ENCODE measurements at places on chromosomes 1 and 21.

GRCh38 chr1:24317956-24318614 lies 1.1 kb upstream of the GRHL3 start:
- no peak overlapping the region for H3K27ac ChIP-seq
- H3K4me1 ChIP-seq: peaks cover 47% of the 10 kb centered on the region
- peaks cover 83% of the 10 kb centered on the region for H3K27me3 ChIP-seq
- no peaks in the 10 kb centered on the region for H3K36me3 ChIP-seq

- no peaks in the 10 kb centered on the region for H3K36me3 ChIP-seq
- no peak overlapping the region for H3K27ac ChIP-seq
- peaks cover 2% of the 10 kb centered on the region for H3K27me3 ChIP-seq
- H3K4me1 ChIP-seq: no peaks in the 10 kb centered on the region
- DNase-seq: no peak
- no peak overlapping the region for H3K4me3 ChIP-seq
Observed at GRCh38 chr1:209238356-209238755, 345.2 kb upstream of the CAMK1G start.

DNA sequence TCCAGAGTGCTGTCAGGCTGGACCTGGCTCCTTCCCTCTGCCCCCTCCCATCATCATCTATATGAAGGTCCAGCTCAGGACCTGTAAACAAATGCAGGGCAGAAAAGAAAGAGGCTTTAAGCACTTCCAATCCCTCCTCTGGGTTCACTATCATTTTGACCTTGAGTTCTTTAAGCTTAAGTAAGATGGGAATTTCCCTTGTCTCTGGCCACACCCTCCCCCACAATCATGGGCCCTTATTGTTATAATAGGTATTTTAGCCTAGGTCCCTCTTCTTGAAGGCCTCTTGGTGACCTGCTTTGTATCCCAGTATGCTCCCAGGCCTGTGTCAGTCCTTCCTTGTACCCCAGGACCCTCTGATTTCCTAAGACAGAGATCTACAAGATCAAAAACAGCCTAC lies 45.1 kb upstream of the EPS15 start:
- no peaks in the 10 kb centered on the region for H3K27me3 ChIP-seq
- H3K4me1 ChIP-seq: peaks cover 4% of the 10 kb centered on the region
- no peak overlapping the region for H3K27ac ChIP-seq
- peaks cover 3% of the 10 kb centered on the region for H3K36me3 ChIP-seq
- DNase-seq: peak; percentile 31
- peak overlapping the region; percentile 41 for H3K4me3 ChIP-seq

DNA sequence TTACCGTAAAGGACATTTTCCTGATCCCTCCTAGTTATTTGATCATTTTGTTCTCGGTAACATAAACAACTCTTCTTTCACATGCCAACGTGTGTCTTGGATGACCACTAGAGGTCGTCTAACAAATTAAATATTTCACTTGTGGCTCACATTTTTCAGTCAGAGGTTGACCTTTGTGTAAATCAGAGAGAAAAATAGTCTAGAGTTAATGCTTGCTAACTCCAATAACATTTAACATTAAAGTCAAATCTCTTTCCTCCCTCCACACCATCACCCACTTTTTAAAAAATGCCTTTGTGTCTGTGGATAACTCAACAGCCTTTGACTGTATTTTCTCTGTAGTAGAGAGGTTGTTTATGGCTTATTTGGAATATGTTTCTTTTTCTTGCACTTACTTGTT lies 220.5 kb upstream of the B3GALT2 start:
- H3K27ac ChIP-seq: no peak overlapping the region
- DNase-seq: no peak
- H3K36me3 ChIP-seq: peaks cover 8% of the 10 kb centered on the region
- H3K4me3 ChIP-seq: no peak overlapping the region
- H3K27me3 ChIP-seq: no peaks in the 10 kb centered on the region

DNA sequence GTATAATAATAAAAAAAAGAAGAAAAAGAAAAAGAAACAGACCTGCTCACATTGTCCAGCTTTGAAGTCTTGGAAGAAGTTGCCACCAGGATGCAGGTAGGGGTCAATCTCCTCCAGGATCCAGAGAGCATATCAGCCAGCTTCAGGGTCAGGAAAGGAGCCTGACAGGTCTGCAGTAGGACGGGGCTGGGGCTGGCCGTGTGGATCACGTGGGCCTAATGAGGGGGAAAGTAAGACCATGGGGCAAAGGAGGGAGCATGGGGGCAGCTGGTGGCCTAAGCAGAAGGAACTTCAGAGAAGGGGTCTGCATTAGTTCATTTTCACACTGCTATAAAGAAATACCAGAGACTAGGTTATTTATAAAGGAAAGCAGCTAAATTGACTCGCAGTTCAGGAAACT lies 19.3 kb upstream of the SMYD3 start:
- H3K36me3 ChIP-seq: peaks cover 3% of the 10 kb centered on the region
- H3K27me3 ChIP-seq: peaks cover 10% of the 10 kb centered on the region

DNA sequence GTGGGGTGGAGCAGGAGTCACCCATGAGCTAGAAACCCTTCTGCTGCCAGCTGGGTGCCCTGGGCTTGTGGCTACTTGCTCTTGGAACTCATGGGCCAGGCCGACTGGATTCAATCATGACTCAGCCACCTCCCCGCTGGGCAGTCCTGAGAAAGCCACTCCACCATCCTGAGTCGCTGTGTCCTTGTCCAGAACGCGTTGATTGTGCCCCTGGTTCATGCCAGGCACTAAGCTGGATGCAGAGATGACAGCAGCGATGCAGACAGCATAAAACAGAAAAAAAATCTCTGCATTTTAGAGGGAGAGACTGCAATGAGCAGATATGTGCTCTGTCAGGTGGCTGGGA lies 10.6 kb downstream of the PADI1 start:
- H3K4me1 ChIP-seq: peaks cover 14% of the 10 kb centered on the region
- H3K4me3 ChIP-seq: no peak overlapping the region
- H3K27ac ChIP-seq: no peak overlapping the region
- H3K36me3 ChIP-seq: no peaks in the 10 kb centered on the region

DNA sequence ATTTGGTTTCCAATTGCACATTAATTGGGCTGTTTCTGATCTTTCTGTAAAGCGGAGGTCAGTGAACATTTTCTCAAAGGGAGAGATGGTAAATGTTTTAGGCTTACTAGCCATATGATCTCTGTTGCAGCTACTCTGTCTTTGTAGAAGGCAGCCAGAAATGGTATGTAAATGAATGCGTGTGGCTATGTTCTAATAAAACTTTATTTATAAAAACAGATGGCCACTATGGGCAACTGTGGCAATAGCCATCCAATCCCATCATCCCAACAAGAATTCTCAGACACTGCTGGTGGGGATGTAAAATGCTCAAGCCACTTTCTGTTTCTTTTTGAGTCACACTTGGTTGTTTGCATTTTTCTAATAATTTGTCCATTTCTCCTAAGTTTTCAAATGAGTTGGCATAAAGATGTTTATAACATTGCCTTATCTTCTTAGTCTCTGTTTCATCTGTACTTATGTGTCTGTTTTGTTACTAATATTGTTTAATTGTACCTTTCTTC lies 448.8 kb upstream of the VAMP3 start:
- no peaks in the 10 kb centered on the region for H3K36me3 ChIP-seq
- H3K27me3 ChIP-seq: no peaks in the 10 kb centered on the region
- H3K4me3 ChIP-seq: no peak overlapping the region
- H3K4me1 ChIP-seq: no peaks in the 10 kb centered on the region

DNA sequence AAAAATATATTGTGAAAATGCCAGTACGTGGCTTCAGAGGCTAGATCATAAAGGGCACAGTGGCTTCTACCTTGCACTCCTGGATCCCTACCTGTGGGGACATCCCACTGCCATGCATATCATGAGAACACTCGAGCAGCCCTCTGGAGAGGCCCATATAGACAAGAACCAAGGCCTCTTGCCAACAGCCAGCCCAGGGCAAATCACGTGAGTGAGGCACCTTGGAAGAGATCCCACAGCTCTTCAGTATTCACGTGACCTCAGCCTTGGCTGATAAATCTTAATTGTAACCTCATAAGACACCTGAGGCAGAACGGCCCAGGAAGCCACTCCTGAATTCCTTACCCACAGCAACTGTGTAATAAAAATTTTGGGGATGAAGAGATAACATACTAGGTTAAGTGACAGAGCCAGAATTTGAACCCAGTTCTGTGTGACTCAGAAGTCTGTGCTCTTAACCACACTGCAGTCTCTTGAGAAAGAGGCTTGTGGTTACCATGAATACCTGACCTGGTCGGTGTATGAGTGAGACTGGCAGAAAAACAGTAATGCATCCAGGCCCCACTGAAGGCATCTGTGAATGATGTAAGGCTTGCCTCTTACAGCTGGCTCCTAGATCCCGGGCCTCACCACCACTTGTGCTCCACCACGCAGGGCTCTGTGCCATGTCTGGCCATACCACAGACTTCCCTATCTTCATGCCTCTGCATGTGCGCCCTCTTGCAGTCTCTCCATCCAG lies 6.9 kb upstream of the A3GALT2 start:
- no peaks in the 10 kb centered on the region for H3K4me1 ChIP-seq
- no peaks in the 10 kb centered on the region for H3K27me3 ChIP-seq
- no peak overlapping the region for H3K4me3 ChIP-seq

- H3K4me1 ChIP-seq: no peaks in the 10 kb centered on the region
- H3K36me3 ChIP-seq: no peaks in the 10 kb centered on the region
- peaks cover 15% of the 10 kb centered on the region for H3K27me3 ChIP-seq
- no peak overlapping the region for H3K4me3 ChIP-seq
Observed at GRCh38 chr1:67105508-67105907, 29.3 kb downstream of the C1orf141 start.

DNA sequence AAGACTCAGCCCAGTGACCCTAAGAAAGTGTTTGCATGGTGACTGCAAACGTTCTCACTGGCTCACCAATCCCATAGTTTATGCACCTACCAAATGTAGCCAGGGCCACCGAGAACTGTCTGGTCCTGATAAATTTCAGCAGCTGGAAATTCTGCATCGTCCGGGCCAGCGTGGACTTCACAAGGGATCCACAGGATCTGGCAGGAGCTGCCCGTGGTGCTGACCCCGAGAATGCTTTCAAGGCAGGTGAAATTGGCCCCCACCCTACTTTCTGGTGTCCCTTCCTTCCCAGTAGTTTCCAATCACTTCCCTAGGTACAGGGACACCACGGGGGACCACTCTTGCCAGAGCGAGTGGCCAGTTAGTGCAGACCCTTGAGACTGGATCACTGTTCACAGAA lies 26.2 kb downstream of the UBASH3A start:
- H3K27ac ChIP-seq: no peak overlapping the region
- H3K4me1 ChIP-seq: peaks cover 47% of the 10 kb centered on the region
- no peak for DNase-seq
- H3K36me3 ChIP-seq: peaks cover 85% of the 10 kb centered on the region

DNA sequence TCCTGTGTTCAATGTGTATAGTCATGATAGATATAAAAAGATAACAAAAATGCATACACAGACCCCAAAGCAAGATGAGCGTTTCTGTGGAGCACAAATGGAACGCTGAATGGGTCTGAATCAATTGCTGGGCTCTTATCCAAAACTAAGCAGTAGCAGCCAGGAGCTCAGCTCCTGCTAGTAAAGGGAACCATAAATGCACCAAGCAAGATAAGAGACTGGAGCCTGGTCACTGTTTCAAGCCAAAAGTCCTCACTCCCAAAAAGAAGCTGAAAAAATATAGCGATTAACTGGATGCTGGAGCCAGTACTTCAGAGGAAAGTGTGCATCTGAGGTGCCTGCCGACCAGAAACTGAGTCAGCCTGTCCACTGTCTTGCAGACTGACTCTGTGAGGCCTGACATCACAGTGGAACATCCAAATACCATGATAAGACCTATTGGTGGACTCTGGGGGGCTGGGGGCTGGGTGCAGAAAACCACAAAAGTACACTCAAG lies 68.9 kb downstream of the LRRC8C start:
- DNase-seq: no peak
- H3K4me3 ChIP-seq: peak overlapping the region; percentile 12
- H3K36me3 ChIP-seq: peaks cover 61% of the 10 kb centered on the region
- H3K27ac ChIP-seq: peak overlapping the region; percentile 72
- no peaks in the 10 kb centered on the region for H3K27me3 ChIP-seq

DNA sequence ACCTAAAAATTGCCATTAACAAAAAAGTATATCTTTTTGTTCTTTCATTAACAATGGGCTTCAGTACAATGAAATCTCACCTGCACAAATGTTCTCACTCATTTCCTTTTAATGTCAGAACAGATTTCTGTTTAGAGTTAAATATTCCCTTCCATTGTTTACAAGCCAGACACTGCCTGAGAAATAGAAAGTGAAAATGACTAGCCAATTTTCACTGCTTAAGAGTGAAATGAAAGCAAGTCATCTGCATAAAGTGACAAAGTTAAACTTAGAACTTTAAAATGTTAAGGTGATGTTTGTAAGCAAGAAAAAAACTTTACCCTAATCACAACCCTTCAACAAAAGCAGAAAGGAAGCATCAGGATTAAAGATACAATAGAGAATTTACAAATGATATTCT lies 27.5 kb downstream of the COA6 start:
- peaks cover 33% of the 10 kb centered on the region for H3K36me3 ChIP-seq
- peaks cover 2% of the 10 kb centered on the region for H3K27me3 ChIP-seq
- DNase-seq: no peak

GRCh38 chr21:37338671-37339551 lies 27.7 kb upstream of the DYRK1A start:
- peaks cover 9% of the 10 kb centered on the region for H3K27me3 ChIP-seq
- H3K4me1 ChIP-seq: peaks cover 5% of the 10 kb centered on the region
- no peak for DNase-seq

- no peak overlapping the region for H3K27ac ChIP-seq
Observed at GRCh38 chr21:28375708-28376385, 616.8 kb downstream of the LTN1 start.

- DNase-seq: no peak
- no peaks in the 10 kb centered on the region for H3K27me3 ChIP-seq
- H3K4me1 ChIP-seq: peaks cover 28% of the 10 kb centered on the region
- no peak overlapping the region for H3K4me3 ChIP-seq
Observed at GRCh38 chr1:167683641-167684502, 37.9 kb upstream of the MPZL1 start.

DNA sequence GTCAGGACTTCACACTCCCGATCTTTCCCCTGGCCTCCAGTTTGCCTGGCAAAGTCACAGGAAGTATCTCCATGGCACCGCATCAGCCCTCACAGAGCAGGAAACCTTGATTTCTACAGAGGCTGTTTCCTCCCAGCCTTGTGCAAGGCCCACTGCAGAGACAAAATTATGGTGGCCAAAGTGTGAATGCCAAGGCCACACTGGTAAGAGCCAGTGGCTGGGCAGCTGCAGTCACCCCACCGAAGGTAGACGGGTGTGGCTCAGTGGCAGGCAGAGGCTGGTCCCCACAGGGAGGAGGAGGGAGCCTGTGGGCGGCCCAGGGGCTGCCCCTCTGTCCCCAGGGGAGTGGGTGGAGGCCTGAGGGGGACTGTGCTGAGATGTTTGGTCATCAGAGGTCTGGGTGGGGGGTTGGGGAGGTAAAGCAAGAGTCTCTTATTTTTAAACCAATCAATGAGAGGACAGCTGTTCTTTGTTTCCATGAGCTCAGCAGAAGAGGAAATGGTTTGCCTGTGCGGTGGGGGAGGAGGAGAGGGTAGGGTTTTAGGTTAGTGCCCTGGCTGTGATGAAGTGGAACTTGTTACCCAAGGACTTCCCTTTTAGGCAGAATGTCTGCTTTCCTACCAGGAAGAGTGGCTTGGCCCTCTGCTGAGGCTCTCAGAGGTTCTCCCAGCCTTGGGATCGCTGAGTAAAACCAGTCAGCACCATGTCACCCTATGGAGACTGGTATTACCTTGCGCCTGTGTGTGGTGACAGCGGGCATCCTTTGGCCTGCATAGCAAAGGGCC lies 18.0 kb upstream of the BTG2 start:
- no peaks in the 10 kb centered on the region for H3K36me3 ChIP-seq
- peak overlapping the region; percentile 99 for H3K27ac ChIP-seq
- H3K4me1 ChIP-seq: peaks cover 82% of the 10 kb centered on the region
- peak; percentile 83 for DNase-seq
- peak overlapping the region; percentile 83 for H3K4me3 ChIP-seq
- no peaks in the 10 kb centered on the region for H3K27me3 ChIP-seq

GRCh38 chr1:66996018-66996682 lies 57.8 kb downstream of the SLC35D1 start:
- no peak overlapping the region for H3K4me3 ChIP-seq
- DNase-seq: peak; percentile 56
- H3K27me3 ChIP-seq: no peaks in the 10 kb centered on the region
